ENCODE measurements at places on chromosomes 1 and 21. TPM values are rescaled to one million over a fixed set of nuclear protein-coding genes. Genes with fewer than 3 reads are reported as not detected.

Gene KMO
- 0.82 TPM for total RNA-seq

Gene SF3B4
- total RNA-seq = 7.3 TPM

Gene ADAMTS1
- total RNA-seq = 2.0 TPM

Gene CR1
- total RNA-seq = 0.41 TPM
